Retinal pigment epithelial cell (primary cell): ENCODE measurements at places on chromosomes 12 and 14.

DNA sequence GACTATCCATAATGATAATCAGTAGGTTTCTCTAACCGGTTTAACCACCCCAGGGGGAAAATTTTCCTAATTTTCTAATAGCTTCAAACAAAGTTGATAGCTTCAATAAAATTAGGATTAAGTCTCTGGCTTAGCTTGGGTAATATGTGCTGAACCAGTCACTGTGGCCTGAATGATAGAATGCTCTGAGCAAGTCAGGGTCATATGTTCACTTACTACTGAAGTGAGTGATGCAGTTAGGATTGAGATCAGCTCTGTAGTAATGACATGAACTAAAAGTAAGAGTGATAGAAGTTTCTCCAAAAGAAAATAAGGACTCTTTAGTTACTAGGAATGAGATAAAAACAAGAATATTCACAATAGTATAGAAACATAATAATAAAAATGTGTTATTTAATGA, 32.6 kb downstream of the ETNK1 start:
- DNase-seq = peak; percentile 7

GRCh38 chr12:127230843-127231260, 1036.1 kb upstream of the TMEM132C start:
- peak; percentile 28 for DNase-seq

DNA sequence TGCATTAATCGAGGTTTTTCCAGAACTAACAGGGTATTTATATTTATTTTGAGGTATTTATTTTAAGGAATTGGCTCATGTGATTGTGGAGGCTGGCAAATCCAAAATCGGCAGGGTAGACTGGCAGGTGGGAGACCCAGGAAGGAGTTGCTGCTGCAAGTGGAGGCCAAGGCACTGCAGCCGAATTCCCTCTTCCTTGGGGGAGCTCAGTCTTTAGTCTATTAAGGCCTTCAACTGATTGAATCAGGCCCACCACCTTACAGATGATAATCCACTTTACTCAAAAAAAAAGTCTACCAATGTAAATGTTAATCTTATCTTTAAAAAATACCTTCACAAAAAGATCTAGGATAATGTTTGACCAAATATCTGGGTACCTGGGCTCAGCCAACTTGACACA, 1.2 kb upstream of the OAS2 start:
- DNase-seq = no peak

DNA sequence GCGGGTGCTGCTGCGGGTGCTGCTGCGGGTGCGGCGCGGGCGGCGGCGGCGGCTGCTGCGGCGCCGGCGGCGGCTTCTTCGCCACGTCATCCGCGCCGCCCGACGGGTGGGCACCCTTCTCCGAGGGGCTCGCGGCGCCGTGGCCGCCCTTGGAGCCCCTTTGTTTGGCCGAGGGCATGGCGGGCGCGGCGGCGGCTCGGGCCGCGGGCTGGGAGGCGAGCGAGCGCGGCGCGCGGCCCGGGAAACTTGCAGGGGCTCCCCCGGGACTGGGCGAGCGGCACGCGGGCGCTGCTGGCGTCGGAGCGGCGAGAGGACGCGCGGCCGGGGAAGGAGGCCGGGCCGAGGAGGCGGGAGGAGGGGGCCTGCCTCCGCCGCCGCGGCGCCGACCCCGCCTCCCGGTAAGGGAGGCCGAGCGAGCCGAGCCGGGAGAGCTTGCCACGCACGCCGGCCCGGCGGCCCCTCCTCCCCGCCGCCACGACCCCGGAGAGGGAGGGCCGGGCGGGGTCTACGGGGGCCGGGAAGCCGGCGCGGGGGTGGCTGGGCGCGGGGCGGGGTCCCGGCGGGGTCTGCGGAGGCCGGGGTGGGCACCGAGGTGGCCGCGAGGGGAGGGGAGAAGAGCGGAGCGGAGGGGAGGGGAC, at the start of gene CKAP4:
Gene CKAP4, minus strand, starts transcription at position 347 of the 638 bp plus-strand sequence. Its CDS starts 169 bp downstream, at position 178.
- no peak for DNase-seq

DNA sequence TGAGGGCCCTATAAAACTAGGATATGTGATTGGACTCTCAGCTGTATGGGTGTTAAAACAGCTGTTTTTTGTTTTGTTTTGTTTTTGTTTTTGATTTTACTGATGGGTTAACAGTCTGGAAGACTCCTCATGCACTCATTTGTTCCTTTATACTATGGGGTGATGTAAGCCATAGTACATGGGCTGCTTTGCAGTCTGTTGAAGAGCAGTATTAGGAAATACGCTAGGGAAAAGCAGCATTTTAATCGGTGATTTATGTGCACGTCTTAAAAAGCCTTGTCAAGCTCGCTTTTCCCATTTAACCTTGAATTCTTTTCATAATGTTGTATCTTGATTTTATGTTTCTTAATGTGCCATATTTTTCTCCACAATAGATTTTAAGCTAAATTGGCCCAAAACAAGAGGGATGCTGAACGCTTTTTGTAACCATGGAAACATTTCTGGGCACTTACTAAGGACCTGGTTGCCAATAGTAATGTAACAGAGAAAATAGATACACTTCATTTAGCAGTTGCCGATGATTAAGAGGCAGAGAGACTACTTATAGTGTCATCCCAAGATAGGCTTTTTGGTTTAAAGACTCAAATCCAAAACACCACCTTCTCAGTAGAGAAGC, 244.0 kb downstream of the SNAPC1 start:
- DNase-seq = no peak

GRCh38 chr12:120816363-120816762, 87.8 kb downstream of the SPPL3 start:
- no peak for DNase-seq

GRCh38 chr12:87991483-87991882, 37.7 kb downstream of the C12orf50 start:
- DNase-seq = no peak

- DNase-seq = no peak
These were observed 120.4 kb downstream of the LRRIQ1 start for GRCh38 chr12:85156569-85156968.

DNA sequence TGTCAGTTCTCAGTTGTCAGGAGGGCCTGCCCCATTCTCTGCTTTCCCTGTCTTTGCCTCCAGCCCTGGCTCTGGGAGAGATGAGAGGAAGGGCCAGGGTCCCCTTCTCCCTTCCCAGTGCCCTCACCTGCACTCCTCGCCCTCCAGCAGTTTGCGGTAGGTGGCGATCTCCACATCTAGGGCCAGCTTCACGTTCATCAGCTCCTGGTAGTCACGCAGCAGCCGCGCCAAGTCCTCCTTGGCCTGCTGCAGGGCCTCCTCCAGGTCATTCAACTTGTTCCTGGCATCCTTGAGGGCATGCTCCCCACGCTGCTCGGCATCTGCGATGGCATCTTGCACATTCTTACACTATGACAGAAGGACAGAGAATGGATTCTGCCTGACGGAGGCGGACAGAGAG, 5.4 kb downstream of the KRT2 start:
- DNase-seq = no peak

- DNase-seq = no peak
These were observed 76.6 kb upstream of the KCNH3 start for GRCh38 chr12:49462083-49462744.

- no peak for DNase-seq
These were observed 1486.6 kb upstream of the TMEM132C start for GRCh38 chr12:126780343-126780742.

GRCh38 chr12:22668441-22668840, 43.5 kb downstream of the ETNK1 start:
- no peak for DNase-seq

DNA sequence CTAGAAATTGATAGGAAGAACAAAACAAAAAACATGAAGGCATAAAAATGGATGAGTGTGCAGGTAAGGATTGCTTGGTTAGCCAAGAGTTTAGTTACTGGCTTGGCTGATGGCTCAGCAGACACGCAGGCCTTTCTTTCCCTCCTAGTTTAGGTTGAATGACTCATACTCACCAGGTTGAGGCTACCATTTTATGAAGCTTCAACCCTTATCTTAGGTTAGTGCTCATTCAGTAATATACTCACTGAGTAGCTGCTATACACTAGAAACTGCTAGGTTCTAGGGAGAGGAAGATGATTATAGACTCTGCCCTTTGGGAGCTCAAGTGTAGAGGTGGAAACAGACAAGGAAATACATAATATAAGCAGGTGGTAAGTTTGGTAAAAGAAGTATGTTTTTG, 6.0 kb downstream of the P3H3 start:
- no peak for DNase-seq

GRCh38 chr14:32657081-32657480, 281.6 kb upstream of the NPAS3 start:
- peak; percentile 43 for DNase-seq

GRCh38 chr12:76264611-76265012, 83.6 kb downstream of the BBS10 start:
- no peak for DNase-seq

- DNase-seq = no peak
These were observed 264.0 kb downstream of the VRK1 start for GRCh38 chr14:97061198-97061597.
